Central memory CD4-positive, alpha-beta T cell (primary cell): ENCODE measurements at places on chromosomes 6 and 20.

DNA sequence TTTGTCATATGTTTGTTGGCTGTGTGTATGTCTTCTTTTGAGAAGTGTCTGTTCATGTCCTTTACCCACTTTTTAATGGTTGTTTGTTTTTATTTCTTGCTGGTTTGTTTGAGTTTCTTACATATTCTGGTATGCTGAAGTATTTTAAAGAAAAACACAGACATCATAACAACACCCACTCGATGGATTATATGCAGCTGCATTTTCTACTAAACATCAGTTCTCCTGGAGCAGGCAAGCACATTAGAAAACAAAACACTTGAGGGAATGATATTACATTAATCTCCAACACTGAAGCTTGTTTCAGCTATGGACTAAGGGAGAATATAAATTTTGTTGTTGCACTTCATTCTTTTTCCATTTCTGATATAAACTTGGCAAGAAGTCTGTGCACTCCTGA, 42.5 kb upstream of the RFPL4B start:
- no peak for DNase-seq

DNA sequence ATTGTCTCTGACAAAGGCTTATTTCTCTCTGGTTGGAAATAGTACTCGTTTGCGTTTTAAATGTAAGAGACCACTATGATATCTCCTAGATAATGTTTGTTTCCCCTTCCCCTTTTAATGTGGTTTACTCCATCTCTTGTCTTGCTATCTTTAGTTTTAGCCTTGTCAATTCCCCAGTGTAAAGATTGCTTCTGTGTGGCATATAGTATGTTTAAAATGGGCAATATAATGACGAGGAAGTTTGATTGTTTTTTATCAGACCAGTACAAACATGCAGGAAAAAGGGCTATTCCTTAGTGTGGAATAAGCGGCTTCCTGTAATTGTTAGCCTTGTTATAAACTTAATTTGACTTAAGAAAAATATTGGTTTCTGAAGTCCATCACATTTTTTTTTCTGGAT, 3.1 kb downstream of the QKI start:
- DNase-seq = no peak

- DNase-seq = no peak
Observed at GRCh38 chr6:165949324-165949723, 218.3 kb downstream of the TBXT start.

DNA sequence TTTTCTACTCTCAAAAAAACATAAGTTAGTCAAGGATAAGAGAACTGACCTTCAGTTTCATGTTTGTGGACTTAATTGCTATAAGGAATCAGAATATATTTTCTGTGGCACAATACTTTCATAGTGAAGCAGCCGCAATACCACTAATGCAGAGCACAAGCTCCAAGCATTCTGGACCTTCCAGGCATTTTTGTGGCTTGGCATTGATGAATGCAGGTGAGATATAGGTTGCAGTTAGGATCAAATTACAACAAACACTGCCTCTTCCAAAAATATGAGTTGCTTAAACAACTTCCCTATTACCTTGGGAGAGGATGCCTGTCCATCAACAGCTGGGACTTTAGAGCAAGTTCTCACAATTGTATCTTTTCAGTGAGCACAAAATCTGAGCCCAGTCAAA, 162.8 kb upstream of the RSPO3 start:
- DNase-seq = no peak

GRCh38 chr6:83846291-83846690, 6.9 kb upstream of the RIPPLY2 start:
- DNase-seq = no peak

- DNase-seq = no peak
Observed at GRCh38 chr20:4567170-4567569, 154.5 kb upstream of the PRND start.

- DNase-seq = no peak
Observed at GRCh38 chr6:168962886-168963285, 290.8 kb downstream of the THBS2 start.

- DNase-seq = no peak
Observed at GRCh38 chr20:18717062-18717461, 96.5 kb upstream of the SCP2D1 start.

- DNase-seq = no peak
Observed at GRCh38 chr20:17210983-17211382, 15.9 kb upstream of the PCSK2 start.

DNA sequence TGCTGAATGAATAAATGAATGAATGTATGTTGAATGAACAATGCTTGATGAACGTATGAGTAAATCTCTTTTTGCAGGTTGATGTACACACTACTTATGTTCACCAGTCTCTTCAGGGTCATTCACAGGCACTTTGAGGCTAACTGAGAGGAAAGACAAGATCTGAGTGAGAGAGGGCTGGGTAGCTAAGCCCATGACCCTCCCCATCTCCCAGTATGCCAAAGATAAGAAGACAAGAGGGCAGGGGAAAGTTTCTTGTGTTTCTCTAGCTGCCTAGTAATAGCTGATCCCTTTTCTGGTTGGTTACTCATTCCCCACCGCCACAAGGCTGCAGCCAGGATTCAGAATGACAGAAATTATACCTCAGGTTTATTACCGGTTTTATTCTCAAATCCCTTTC, 90.7 kb downstream of the CEP57L1 start:
- no peak for DNase-seq

- no peak for DNase-seq
Observed at GRCh38 chr20:25532015-25532751, 53.1 kb downstream of the NINL start.

- no peak for DNase-seq
Observed at GRCh38 chr6:165245287-165245686, 64.1 kb downstream of the C6orf118 start.

GRCh38 chr20:33910056-33910455, 83.7 kb upstream of the RALY start:
- DNase-seq = no peak
